ENCODE measurements at places on chromosomes 1 and 21.

GRCh38 chr1:147613506-147613905, 56.8 kb downstream of the ACP6 start:
- DNase-seq, result no peak

DNA sequence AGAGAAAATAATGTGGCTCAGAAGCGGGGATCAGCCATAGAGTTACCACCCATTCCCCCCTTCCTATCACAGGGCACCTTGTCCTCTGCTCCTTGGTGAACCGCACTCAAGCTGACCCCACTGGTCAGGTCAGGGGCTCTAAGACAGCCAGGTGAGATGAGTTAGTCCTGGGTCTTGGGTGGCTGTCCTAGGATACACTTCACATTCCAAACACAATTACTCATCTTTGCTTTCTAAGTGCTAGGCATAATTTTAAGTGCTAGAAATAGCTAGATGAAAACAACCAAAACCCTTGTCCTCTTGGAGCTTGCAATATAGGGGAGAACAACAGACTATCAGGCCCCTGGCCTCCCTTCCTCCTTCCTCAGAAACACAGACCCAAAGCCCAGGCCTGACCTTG, 7.8 kb upstream of the MUTYH start:
- DNase-seq, result no peak

DNA sequence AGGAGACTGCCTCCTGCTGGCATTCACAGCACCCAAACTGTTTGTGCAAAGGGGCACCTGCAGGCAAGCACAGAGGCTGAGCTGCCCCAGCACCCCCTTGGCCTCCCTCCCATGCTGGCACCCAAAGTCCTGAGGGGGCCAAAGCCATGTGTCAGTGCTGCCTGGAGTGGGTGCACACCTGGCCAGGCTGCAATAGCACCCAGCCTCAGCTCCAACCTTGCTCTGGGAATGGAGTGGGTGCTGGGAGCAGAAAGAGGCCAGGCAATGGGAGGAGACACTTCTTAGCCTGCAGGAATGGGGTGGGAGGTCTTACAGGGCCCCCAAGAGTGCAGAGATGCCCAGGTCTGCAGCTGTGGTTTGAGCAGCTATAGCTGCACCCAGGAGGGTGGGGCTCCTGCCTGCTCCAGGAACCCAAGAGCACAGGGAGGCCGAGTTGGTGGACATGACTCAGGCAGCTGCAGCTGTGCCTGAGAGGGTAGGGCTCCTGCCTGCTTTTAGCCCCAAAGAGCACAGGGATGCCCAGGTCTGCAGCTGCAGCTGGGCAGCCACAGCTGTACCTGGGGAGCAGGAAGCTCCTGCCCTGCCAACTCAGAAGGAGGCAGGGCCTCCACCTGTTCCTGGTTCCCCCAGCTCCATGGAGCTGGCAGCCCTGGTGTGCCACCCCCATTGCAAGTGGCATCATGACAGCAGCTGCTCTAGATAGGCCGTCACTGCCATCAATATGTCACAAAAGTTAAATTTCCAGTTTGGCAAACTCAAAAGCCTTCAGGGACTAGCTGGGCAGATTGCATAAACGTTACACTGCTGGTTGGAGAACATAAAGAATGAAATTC, 5.3 kb upstream of the CHD1L start:
- DNase-seq, result no peak

- DNase-seq, result peak; percentile 16
These were observed 923.4 kb downstream of the NCAM2 start for GRCh38 chr21:21921410-21922232.

GRCh38 chr1:169867012-169867675, 26.6 kb downstream of the SCYL3 start:
- no peak for DNase-seq

GRCh38 chr21:37043818-37044217, 29.1 kb downstream of the PIGP start:
- DNase-seq, result no peak

- DNase-seq, result no peak
These were observed 37.6 kb upstream of the KIRREL1 start for GRCh38 chr1:157955857-157956256.

DNA sequence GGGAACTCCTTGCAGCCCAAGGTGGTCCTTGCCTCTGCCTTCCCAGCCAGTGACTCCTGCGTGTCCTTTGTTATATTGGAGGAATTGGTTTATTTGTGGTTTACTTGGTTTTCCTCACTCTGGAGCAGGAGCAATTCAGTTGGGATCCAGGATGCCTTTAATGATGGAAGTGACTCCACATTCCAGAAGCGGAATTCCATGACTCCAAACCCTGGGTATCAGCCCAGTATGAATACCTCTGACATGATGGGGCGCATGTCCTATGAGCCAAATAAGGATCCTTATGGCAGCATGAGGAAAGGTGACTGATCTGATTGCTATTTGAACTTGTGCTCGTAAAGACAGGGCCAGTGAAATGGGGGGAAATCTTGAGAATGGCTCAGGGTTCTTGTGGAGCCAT, 15.1 kb upstream of the PIGV start:
- DNase-seq, result no peak

DNA sequence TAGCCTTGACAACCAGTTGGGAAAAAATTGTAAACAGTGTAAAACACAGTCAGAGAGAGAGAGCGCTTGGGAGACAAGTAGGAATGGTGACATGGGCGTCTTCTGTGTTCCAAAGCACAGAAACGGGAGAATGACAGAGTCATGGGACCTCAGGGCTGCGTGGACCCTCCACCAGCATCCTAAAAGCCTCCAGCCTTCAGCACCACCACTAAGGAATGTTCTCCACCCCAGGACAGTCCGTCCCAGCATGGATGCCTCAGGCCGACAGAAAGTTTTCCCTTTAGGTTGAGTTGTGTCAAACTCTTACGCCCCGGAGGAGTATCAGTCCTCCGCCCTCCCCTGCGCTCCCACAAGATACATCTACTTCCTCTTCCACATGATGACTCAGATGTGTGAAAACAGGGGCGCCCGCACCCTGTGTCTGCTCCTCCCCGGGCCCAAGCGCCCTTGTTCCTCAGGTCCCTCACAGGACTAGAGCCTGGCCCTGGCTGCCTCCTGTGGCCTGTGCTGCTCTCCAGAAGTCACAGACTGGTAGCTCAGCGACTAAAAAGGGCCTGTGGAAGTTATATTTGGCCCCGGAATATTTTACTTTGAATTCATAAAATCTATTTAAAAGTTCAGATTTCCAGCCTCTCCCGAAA, 63.9 kb upstream of the EFHD2 start:
- DNase-seq, result no peak

DNA sequence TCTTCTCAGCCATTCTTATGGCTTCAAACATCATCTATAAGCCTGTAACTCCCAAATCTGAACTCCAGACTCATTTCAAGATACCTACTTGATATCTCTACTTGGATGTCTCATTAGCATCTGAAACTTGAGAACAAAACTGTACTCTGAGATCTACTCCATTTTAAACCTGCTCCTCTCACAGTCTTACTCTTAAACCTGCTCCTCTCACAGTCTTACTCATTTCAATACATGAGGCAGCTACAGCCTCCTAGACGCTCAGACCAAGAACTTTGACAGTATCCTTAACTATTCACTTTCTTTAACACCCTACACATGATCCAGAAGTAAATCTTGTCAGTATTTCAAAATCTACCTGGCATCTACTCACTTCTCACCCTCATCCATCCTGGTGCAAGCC, 54.3 kb downstream of the NBPF6 start:
- DNase-seq, result no peak

GRCh38 chr1:99964806-99965205, 5.0 kb upstream of the SLC35A3 start:
- DNase-seq, result peak; percentile 14

DNA sequence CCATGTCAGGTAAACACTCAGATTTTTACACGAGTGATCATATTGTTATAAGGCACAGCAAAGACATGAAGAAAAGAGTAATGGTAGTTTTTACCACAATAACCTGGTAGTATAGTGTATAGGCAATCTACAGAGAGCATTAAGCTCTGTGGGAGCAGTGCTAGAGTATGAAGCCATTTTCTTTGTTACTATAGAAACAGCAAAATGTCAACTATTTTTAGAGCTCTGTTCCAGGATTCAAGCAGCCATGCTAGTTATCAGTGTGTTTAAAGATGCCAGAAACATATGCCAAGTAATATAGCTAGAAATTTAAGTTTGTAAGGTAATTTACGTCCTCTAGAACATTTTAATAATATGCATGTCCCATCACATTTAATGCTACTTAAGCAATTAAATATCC, 77.6 kb upstream of the RGS18 start:
- no peak for DNase-seq

DNA sequence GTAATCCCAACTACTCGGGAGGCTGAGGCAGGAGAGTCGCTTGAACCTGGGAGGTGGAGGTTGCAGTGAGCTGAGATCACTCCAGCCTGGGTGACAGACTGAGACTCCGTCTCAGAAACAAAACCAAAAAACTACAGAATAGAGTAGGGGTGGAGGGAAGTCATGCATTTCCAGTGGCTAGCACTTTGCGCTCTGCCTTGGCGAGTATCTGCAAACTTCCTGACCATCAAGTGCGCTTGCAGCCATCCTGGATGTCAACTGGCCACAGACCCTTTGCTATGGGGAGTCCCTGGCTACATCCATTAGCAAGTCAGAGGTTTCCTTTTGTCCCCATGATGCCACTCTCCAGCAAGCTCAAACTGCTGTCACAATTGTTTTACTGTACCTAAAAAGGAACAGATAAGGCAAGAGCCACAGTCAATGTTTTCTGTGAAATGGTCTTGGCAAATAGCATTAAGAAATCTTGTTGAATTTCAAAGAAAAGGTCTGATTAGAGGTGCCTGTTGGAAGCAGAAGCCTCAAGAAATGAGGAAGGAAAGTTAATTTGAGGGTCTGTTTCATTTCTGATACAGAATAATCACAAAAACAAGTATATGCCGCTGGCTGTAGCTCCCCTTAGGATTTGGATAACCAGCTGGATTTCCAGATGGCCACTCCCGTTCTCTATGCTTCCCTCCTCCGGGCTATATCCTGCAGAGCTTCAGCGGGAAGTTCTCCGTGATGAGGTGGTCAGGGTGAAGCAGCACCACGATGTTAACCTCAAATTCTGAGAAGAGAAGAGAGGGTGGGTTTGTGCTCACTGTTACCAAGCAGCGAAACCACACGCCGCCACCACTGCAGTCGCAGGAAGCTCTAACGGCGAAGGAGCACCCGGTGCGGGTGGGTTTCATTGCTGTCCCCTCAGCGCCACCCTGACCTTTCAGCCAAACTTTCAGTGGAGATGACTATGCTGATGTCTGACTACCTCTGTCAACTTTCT, 42.0 kb downstream of the VPS26C start:
- DNase-seq, result no peak

GRCh38 chr1:244406337-244406736, 45.4 kb downstream of the ADSS2 start:
- no peak for DNase-seq

DNA sequence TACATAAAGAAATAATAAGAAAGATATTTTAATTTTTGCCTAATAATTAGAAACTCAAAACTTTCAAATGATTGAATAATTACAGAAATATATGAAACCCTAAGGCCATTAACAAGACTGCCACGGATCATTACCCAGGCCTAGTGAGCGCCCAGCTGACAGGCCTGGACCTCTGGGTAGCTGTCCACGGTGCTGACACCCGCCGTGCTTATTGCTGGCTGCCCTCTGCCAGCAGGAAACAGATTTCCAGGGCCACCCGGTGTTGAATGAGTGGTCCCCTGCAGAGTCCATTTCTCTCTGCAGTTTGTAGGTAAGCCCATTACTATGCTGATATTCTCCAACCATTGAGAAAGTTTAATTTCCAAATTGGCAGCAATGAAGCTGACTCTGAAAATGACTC, 254.4 kb upstream of the GJB5 start:
- peak; percentile 85 for DNase-seq

DNA sequence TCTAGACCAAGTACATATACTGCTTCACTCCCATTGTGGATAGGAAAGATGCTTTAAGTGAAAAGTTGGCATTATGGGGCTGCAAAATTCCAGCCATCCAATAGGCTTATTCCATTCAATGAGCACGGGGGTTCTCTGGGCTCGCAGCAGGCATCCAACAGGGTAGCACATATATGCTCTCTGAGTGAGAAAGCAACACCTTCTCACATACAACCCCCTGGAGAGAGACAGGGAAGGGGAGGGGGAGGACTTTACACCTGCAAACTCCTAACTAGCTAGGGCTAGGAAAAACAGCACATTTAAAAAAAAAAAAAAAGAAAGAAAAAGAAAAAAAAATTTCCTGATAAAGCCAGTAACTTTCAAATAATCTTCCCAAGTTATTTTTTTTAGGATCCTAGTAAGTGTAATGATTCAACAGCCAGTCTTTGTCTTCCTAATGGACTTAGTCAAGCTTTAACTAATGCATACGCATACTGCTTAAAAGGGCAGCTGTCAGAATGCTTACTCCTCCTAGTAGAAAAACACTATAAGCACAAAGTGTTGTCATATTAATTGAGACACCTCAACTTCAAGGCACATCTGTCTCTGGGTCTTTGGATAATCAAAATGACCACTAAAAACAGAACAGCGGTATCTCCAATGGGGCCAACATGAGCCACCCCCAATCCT, 18.7 kb downstream of the PSMB2 start:
- no peak for DNase-seq

- no peak for DNase-seq
These were observed 27.0 kb upstream of the SDHB start for GRCh38 chr1:17080880-17081279.

GRCh38 chr1:14590411-14591180, 7.9 kb upstream of the KAZN start:
- peak; percentile 58 for DNase-seq

DNA sequence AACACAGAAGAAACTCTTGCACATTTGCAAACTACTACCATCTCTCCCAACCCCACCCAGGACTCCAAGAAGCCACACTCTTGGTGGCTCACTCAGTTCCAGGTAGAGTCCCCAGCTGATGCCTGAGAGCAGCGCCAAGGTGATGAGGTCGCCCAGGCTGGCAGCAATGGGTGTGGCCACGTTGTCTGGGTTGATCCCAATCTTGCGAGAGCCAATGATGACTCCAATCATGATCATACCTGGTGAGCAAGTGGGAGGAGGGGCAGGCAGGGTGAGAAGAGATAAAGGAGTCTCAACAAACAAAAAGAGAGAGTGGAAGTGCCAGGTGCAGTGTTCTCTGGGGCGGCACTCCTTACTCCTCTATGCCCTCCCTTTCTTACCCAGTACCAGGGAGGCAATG, 14.4 kb downstream of the SLC41A1 start:
- DNase-seq, result no peak

GRCh38 chr1:93447481-93448291, at the start of gene FNBP1L:
TSS of gene FNBP1L (plus strand) at chr1:93448118. CDS start at chr1:93448282, 164 bp downstream.
- DNase-seq, result peak; percentile 98

DNA sequence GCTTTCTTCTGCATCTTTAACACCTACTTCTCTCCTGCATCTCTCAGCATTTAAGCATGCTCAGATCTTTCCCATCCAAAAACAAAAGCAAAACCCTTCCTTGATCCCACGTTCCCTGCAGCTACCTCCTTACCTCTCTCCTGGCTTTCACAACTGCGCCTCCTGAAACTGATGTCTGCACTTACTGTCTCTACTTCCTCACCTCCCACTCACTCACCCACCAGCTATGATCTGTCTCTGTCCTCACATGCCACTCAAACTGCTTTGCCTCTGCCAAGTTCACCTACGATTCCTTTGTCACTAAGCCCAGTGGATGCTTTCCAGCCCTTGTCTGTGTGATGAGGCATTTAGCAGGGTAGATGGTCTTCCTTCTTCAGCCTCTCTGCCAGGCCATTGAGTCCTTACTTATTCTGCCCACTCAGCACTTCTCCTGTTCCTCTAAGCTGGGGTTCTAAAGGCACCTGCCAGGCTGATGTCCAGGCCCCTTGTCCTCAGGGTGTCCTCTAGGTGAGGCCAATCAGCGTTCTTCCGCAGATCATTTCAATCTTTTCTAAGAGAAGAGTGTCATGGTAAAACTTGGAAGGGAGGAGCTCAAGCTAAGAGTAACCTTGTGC, 10.0 kb upstream of the GJB3 start:
- no peak for DNase-seq

GRCh38 chr1:197961449-197961848, 44.3 kb downstream of the LHX9 start:
- no peak for DNase-seq

Data from iPS-NIHi11 (cell line).